ENCODE measurements at places on chromosomes 4 and X. TPM values are rescaled to one million over a fixed set of nuclear protein-coding genes. Genes with fewer than 3 reads are reported as not detected.

Gene ASB11
- total RNA-seq: not detected

Gene RAB41
- not detected for total RNA-seq

Gene AP1AR
- 7.5 TPM for total RNA-seq

Gene FGG
- not detected for total RNA-seq

Gene CYBB
- 25.6 TPM for total RNA-seq

Gene UNC5C
- total RNA-seq: not detected

Gene TRIM61
- 1.1 TPM for total RNA-seq

Gene MAGEA1
- not detected for total RNA-seq

Gene XPNPEP2
- 1.6 TPM for total RNA-seq

Gene TRMT2B
- total RNA-seq: 37.1 TPM

Gene PJA1
- 23.4 TPM for total RNA-seq

Gene CLDN34
- not detected for total RNA-seq

Gene F8A3
- total RNA-seq: 15.6 TPM

Gene BEND4
- 0.45 TPM for total RNA-seq

Gene DOK7
- 1.6 TPM for total RNA-seq

Gene RHOXF1
- total RNA-seq: 2.6 TPM
